Activated T-cell treated with anti-CD3 and anti-CD28 coated beads for 48 hours (primary cell): ENCODE measurements at places on chromosomes 5 and 9.

DNA sequence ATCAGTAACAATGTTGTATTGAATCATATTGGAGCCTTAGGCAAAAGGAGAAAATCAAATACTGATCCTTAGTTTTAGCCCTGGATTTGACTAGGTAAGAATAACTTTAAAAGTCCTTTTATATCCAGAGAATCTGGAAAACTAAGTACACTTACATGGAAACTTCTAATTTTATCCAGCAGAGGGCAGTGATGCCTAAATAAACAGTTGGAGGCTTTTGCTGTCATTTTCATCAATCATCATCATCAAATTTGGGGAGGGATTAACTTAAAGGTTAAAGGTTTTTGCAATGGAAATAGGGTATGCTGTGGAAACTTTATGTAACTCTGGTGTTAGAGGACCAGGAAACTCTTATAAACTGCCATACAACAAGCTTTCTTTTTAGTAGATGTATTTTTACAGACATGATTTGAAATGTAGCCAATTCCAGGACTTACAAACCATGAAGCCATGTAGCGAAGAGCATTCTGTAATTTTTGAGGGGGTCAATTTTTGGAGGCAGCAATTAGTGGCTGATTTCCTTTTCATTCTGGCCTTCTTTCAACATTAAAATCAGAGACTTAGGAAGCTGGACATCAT is 112.7 kb downstream of the OSTF1 start:
- DNase-seq, result no peak

DNA sequence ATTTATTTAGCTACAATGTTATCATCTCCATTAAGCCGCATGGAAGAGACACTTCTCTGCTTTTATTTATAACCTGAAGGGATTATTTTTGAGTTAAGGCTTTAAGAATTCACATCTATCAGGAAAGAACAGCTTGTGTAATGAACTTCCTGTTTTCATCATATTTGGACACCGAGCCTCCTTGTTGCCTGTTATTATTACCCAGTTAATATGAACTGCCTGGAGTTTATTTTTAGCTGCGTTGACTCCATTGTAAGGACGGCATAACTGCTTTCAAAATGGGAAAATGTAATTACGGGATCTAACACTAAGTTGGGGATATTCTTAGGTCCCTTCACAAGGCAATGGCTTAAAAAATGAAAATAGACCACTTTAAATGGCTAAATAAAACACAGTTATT is 89.0 kb upstream of the NR4A3 start:
- DNase-seq, result no peak

DNA sequence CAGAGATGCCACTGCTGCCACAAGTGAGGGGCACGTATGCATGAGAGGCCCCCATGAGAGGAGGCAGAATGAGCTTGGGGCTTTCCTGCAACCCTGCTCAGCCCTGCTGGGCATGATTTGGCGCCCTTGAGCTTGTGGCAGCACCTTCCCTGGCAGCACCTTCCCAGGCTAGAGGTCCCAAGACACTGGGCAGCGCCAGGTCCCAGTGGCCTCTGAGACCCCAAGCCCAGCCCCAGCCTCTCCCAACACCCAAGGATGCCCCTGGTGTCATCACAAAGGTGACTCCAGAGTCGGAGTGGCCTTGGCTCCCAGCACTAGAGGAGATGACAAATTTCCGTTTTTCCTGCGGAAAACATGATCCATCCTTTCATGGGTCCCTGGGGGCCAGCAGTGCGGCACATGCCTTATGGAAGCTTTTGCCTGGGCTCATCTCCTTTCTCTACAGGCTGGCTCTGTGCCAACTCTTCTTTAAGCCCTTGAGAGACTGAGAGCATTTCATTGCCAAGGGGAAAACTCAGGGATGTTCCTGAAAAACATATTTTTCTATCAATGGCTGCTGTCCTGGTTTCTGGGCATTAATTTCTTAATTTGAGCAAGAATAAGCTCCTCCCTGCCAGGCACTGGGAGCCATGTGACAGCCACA is 77.1 kb upstream of the ADAMTS2 start:
- no peak for DNase-seq

DNA sequence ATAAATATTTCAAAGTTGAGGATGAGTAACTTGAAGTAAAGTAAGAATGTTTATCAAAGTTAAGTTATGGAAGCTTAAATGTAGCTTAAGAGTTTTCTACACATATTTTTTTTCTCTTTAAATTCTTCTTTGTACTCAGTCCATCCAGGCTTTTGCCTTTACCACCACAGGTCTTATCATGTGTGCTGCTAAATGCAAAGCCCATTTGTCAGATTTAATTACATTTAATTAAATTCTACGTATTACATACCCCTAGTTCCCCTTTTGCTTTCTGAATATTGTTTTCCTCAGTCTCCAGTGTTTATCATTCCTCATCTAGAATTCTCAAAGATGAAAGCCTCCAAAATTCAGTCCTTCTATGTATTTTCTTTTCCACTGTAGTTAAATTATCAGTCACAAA is 1841.9 kb downstream of the EFNA5 start:
- DNase-seq, result no peak

DNA sequence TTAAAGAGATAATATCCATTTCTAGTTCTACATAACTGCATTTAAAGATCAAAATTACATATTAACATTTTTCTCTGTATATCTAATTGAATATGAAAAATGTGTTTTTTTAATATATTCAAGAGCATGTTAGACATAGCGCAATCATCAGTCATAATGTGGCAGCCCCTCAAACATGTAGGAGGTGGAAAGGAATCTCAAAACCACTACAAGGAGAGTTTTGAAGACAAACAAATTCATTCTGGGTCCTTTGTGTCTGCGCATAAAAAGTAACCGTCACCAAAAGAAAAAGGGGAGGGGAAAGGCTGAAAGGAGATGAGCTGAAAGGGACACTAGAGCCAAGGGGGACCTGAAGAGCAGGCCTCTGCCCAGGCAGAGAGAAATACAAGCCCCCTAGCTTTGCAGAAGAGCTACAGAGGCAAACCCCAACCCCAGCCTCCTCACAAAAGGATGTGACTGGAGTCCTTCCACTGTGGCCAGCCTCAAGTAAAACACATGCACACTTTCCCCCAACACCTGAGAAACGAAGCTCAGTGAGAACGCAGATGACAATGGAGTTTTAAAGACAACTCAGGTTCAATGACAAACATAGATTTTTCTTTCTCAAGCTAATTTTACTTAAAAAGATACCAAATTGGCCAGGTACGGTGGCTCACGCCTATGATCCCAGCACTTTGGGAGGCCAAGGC is 62.0 kb downstream of the MAPKAP1 start:
- DNase-seq, result no peak

GRCh38 chr9:38357350-38358114 is 35.0 kb upstream of the ALDH1B1 start:
- no peak for DNase-seq

GRCh38 chr9:123960366-123960765 is 30.4 kb upstream of the DENND1A start:
- DNase-seq, result no peak

DNA sequence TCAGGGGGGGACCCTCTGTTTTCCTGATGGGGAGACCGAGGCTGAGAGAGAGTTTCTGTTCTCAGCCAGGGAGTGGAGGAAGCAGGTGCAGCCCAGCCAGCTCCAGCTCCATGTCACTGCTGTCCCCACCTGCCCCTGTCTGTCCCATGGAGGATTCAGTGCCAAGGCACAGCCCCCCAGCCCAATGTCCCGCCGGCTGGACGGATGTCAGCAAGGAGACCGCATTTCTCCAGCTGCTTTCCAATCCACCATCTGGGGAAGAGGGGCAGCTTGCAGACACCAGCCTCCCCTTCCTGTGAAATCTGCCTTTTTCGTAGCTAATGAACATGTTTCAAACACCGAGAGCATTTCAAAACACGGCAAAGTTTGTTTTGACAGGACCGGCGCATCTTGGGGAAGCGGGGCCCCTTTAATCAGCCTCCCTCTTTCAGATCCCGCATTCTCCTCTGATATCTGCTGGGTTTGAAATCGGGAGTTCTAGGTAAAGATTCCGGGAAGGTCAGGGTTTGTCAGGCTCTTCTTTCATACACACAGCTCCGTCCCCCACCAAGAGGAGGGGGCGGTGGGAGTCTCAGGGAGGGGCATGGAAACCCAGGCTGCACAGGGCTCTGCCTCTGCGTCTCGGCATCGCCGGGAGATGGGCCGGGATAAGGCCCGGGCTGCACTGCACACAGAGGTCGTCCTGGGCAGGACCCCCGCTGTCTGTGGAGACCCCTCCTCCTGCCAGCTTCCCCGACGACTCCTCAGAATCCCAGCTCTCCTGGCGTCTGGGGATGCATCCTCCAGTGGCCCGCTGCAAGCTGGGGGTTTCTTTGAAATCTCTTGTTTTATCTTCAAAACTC is 74.8 kb downstream of the NEK6 start:
- DNase-seq, result no peak

DNA sequence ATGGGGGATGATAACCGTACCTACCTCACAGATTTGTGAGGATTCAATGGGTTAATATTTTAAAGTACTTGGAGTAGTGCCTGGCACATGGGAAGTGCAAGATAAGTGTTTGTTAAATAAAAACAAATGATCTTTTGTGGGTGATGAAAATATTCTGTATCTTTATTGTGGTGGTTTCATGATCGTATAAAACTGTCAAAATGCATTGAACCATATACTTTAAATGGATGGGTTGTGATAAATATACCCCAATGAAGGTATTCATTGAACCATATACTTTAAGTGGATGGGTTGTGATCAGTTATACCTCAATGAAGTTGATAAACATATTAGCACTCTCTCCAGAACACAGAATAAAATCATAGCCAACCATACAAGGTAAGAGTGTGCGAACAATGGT is 234.5 kb downstream of the CRB2 start:
- no peak for DNase-seq

DNA sequence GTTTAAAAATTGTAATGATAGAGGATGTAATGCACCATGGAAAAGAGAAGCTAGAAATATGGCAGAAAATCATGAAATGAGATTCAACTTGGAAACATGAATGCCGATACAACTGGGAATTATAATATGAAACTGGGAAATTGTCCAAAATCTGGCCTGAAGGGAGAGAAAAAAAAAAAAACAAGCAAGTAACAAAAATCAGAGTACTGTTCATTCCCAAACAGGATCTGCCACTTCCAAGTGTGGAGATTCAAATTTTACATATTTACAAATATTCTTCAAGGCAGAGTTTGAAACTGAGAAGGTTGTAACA is 56.6 kb upstream of the MOCS2 start:
- DNase-seq, result no peak
